ENCODE measurements at places on chromosomes 4 and X. TPM values are rescaled to one million over a fixed set of nuclear protein-coding genes. Genes with fewer than 3 reads are reported as not detected.
A peak's percentile ranks its signal among the peaks of the same experiment; 100 is the strongest.

GRCh38 chr4:6177587-6178197 is 22.7 kb downstream of the JAKMIP1 start:
- DNase-seq: no peak

GRCh38 chr4:100106982-100107381 is 83.3 kb downstream of the DDIT4L start:
- DNase-seq: no peak

GRCh38 chr4:150078579-150079080 is 385 bp downstream of the DCLK2 start:
- peak; percentile 82 for DNase-seq

DNA sequence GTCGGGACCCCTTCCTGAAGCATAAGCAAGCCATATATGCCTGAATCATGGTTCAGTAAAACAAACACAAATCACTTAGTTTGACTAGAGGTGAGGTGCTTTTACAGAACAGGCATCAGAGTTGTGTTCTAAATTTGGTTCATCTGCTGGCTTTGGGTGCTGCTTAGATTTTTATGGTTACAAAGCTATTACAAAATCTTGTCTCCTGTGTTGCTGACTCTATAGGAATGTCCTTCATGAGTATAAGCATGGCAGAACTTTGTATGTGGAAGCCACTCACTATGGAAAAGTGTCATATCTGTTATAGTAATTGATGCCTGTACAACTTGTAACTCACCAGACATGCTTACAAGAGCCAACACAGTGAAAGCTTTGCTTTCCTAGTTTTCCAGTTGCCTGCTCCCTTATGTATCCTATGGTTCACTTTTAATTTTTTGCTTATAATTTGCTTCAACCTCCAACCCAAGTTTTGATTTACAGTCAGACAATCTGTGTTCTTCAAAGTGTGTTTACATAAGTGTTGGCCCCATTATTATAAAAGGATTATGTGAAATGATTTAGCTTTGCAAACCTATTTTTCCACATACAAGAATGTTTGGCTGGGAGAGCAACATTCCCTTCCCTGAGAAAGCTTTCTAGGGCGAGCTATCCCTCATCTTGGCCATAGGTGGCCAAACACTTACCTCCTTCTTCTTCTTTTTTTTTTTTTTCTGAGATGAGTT is 30.0 kb upstream of the CYP2U1 start:
- no peak for DNase-seq

- no peak for DNase-seq
These were observed 7.7 kb upstream of the THOC2 start for GRCh38 chrX:123740536-123740935.

DNA sequence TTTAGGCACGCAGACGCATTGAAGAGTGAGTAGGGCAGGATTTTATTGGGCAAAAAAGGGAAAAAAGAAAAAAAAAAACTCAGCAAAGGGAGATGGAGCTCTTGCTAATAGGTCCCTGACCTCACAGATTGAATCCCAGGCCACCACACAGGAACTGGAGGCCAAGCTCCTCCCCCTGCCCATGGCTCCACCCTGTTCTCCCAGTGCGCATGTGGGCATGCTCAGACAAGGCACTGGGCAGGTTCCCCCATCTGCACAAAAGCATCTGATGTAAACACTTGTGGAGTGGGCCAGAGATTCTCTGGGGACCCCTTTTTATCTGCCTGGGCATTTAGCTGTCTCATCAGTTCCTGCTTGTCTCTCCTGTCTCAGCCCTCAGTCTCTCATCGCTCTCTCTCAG is 9.5 kb downstream of the FRMD7 start:
- no peak for DNase-seq

DNA sequence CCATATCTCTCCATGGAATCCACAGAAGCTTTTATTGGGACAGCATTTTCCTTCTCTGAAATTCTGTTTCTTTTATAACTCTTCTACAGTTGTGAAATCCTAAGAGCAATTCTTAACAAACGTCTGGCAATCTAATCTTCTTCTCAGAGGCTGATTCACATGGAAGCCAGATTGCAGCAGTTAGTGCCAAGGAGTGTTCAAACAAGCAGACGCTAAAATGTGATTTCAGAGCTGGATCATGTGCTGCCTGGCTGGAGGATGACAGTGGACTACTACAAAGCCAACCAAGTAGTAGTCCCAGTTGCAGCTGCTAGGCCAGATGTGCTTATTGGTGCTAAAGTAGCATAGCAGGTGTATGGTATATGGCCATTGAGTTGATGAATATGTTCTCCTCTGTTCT is 27.7 kb upstream of the GLRB start:
- peak; percentile 87 for DNase-seq

DNA sequence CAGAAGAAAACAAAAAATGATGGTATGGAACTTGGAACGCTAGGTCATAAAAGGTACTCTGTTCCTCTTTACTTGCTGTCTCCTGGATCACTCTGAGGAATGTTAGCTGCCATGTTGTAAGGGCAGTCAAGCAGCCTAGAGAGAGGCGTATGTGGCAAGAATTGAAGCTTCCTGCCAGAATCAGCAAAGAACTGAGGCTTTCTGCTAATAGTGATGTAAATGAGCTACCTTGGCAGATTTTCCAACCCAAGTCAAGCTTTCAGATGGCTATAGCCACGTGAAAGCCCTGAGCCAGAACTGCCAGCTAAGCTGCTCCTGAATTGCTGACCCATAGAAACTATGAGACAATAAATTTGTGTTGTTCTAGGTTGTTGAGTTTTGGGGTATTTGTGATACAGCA is 38.7 kb downstream of the AASDH start:
- no peak for DNase-seq

DNA sequence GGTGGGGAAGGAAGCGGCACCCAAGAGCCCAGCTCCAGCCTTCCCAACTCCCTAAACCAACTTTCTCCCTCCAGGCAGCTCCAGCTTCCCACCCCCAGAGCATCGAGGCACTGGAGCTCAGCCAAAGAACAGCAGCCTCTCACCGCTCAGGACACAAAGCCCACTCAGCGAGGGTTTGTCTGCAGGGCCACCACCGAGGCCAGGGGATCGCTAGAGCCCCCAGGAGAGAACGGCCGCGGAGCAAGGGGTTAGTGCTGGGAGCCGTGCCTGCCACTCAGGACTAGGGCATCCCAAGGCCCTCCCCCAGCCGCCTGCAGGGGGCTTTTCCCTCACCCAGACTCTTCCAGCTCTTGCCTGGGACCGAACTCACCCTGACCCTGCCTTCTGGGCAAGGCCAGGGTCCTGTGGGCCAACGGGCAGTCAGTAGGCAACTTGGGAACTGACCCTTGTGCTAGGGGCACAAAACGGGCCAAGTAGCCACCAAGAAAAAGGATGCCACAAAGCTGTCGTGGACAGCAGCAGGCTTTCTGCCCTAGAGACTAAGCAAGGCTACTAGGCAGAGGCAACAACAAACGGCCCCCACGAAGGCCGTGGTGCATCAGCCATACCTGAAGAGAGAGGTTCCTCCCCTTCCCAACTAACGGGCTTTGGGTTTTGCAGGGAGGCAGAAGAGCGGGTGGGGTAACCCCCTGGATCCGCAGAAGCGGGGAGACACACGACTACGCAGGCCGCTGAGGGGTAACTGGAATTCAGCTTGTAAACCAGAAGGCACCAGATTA is 2.3 kb downstream of the HCFC1 start:
- DNase-seq: peak; percentile 70

DNA sequence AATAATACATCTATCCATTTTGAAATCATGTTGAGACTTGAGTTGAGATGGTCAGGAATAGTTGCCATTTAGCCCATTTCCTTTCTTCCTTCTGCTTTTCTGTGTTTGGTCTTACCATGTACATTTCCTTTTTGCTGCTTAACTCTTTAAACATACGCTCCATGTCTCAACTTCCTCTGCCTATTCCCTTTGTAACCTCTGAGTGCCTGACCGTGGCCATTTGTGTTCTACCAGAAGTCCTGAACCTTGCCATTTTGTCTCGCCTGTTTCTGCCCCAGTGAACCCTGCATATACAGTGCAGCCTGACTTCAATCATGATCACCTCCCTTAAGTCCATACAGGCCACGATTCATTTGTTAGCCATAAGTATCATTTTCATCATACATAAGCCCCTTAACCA is 169.0 kb downstream of the RAPGEF2 start:
- no peak for DNase-seq

- no peak for DNase-seq
These were observed 23.0 kb upstream of the CCDC149 start for GRCh38 chr4:24935856-24936255.

- DNase-seq: no peak
These were observed 209.0 kb downstream of the PPARGC1A start for GRCh38 chr4:23680671-23681518.

GRCh38 chr4:689723-690122 is 772 bp upstream of the SLC49A3 start:
- no peak for DNase-seq

DNA sequence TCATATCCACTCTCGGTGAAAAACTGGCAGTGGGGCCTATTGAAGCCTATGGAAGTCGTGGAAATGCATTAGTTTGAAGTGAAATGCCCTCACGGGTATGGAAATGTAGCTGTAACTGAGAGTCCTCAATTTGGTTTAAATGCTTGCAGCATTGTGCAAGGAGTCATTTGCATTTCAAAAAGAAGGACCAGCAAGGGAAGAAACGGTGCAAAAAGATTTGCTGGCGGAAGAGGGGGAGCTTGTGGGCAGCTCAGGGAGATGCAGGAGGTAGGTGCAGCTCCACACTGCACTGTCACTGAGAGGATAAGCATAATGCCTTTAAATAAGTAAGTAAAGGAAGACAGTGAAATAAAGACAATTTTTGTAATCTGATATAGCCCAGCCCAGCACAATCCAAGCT is 400.4 kb upstream of the DIPK2B start:
- no peak for DNase-seq

DNA sequence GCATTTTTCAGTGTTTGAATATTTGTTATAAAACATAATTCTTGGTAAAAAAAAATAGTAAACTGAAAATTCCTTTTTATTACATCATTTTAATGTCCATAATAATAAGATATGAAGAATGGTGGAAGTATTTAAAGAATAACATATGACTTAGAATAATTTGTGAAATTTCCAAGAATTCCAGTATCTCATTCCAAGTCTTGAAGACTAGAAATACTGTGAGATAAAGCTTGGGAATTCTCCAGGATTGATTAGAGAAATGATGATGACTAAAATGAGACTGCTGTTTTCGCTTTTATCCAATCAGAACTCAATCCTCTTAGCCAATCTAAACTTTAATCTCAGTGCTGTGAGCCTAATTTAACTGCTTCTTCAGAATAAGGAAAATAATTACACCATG is 184.2 kb upstream of the HCCS start:
- DNase-seq: no peak

DNA sequence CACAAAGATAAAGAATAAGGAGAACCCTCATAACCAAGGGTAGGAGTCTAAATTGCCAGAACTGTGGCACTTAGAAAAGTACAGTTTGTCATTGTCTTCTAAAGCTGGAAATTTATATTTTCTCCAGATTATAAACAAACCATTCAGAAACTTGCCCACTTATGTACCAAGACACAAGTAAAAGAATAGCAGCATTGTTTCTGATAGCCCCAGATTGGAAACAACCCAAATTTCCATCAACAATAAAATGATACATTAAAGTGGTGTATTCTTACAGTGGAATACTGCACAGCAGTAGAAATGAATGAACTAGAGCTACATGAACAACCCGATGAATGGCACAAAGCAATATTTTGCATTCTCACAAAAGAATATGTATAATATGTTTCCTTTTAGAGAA is 63.1 kb upstream of the PDHA1 start:
- no peak for DNase-seq

DNA sequence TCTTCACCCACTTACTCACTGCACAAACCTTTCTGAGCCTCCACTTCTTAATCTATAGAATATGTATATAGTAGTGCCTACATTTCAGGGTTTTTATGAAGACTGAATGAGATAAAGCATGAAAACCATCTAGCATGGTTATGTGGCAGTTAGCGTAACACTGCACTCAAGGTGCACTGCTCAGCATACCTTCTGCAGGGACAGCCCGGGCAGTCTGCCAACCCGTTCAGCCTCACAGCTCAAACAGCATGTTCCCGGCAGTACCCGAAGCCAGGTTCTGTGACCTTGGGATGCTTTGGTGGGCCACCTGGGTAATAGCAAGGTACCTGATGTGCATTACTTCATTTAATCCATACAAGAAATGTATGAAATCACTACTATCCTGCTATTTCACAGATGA is 81.4 kb downstream of the DOCK11 start:
- DNase-seq: peak; percentile 74

MAGEB1 gene
- not detected for total RNA-seq

FHL1 gene
- total RNA-seq: 1,465 TPM

AWAT2 gene
- not detected for total RNA-seq

ZCCHC18 gene
- 0.66 TPM for total RNA-seq

NLGN4X gene
- total RNA-seq: 3.3 TPM

RNF150 gene
- 53.2 TPM for total RNA-seq

TMEM184C gene
- 23.8 TPM for total RNA-seq

FIP1L1 gene
- total RNA-seq: 47.1 TPM

All from sigmoid colon (tissue), 7 donors.